ENCODE measurements at places on chromosomes 7 and 10.

DNA sequence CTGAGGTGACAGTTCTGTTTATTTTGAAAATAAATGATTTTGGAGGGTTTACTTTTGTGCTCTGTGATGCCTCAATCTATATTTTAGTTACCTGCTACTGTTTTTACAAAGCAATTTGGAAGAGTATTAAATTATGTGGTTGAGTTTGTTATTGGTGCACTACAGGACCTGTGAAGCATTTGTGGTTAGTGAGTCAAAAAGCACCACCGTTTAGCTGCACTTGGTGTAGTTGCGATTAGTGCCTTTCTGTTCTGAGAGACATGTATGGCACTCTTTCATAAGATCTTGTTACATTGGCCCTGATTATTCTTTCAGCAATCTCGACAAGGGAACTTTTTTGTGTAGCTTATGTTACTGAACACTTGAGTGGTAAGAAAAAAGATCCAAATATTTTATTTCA, 132.2 kb downstream of the BBS9 start:
- no peak for DNase-seq

- DNase-seq: no peak
Measured at GRCh38 chr7:36717586-36717985, 6.7 kb downstream of the AOAH start.

DNA sequence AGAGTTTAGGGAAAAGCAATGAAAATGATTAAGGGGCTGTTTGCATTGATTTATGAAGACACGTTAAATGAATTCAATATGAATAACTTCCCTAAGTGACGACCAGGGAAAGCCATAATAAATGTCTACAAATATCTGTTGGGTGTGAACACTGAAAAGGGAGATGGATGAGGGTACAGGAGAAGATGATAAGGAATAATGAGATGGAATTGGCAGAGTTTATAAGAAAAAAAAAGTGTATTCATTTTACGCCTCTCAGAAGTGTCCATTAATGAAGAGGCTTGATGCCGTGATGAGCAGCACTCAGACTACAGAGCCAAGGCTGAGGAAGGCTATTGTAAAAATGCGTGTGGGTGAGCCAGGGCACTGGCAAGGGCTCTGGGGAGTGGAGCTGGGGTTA, 346.7 kb upstream of the AKR1E2 start:
- no peak for DNase-seq

- DNase-seq: no peak
Measured at GRCh38 chr7:41700044-41700471, 2.8 kb downstream of the INHBA start.

DNA sequence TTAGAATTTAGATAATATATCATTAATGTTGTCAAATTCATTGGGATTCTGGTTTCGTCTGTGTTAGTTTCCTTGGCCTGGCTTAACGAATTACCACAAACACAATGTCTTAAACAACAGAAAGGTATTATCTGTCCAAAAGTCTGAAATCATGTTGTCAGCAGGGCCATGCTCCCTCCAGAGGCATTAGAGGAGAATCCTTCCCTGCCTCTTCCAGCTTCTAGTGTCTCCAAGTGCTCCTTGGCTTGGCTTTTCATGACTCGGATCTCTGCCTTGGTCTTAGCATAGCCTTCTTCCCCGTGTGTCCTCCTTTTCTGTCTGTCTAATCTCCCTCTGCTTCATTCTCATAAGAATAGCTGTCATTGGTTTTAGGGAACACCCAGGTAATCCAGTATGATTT, 482.5 kb downstream of the SEMA3D start:
- DNase-seq: no peak

- no peak for DNase-seq
Measured at GRCh38 chr10:11677480-11677879, 64.7 kb upstream of the ECHDC3 start.

- DNase-seq: no peak
Measured at GRCh38 chr10:24944512-24945255, 7.7 kb downstream of the PRTFDC1 start.

- peak; percentile 41 for DNase-seq
Measured at GRCh38 chr7:35003679-35004303, 33.5 kb downstream of the DPY19L1 start.

DNA sequence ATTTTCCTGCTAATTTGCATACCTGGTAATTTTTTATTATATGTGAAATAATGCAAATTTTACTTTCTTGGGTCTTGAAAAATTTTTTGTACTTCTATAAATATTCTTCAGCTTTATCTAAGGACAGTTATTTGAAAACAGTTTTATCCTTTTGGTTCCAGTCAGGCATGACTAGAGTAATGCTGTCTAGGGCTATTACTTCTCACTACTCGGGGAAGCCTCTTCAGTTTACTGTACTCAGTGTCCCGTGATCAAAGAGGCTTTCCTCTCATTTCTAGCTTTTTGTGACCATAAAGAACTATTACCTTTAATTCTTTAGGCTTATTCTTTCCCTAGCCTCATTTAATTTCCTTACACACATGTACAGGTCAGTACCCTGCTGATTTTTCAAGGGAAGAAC, 153.8 kb upstream of the HDAC9 start:
- no peak for DNase-seq

DNA sequence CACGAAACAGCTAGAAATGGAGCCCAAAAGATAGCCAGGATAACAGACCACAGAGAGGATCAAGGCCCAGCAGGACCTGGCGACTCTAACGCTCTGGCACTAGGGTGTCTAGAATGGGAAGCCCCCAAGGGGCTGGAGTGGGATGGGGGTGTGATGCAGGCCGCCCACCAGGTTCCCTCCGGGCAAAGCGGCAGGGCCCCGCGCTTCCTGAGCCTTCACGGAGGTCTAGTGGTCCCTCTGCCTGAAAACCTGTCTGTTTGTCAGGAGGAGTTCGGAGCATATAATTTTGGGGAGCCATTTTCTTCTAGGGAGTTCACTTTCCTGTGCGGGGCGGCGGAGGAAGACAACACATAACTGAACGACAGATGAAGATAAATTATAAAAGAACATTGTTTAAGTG, 48.2 kb upstream of the FXYD4 start:
- no peak for DNase-seq

- DNase-seq: no peak
Measured at GRCh38 chr10:66999762-67000545, 74.1 kb downstream of the LRRTM3 start.

DNA sequence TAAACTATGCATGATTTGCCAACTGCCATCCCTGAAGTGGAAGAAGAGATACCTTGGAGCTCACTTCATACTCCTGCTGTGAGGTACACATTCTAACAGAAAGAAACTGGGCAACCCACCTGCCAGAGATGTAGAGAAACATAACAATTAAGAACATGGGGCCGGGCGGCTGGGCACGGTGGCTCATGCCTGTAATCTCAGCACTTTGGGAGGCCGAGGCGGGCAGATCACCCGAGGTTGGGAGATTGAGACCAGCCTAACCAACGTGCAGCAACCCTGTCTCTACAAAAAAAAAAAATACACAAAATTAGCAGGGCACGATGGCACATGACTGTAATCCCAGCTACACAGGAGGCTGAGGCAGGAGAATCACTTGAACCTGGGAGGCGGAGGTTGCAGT, 402.6 kb upstream of the ANKRD30A start:
- no peak for DNase-seq

GRCh38 chr10:52106899-52107298, 207.2 kb upstream of the DKK1 start:
- DNase-seq: no peak

DNA sequence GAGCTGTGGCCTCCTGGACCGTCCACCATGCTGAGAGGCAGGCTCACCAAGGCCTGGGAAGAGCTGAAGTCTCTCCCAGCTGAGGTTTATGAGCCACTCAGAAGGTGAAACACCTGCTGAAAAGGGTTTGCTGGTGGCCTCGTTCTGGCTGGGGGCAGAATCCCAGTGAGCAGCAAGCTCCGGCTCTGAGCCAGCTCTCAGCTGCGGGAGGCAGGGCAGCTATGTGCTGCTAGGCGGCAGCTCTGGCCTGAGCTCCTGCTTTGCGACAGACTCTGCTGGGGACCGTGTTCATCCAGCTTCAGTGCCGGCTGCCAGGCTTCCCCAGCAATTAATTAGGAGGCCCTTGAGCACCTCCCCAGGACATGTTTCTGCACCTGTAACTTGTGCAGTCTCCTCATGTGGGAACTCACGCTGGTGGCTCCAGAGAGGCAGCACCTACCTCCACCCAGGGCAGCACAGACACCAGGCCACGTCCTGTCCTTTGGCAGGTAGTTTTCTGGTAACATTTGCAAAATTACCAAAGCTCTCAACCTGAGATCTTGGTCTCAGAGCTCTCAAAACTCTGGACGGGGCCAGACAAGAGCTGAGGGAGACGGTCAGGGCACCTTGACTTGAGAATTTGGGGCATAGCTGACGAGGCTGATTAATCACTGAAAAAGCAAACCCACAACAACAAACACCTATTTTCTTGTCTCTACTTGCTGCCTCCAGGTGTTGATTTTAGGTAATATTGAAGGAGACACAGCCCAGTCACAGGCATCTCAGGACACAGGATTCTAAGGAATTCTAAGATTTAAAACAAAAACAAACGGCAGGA, 185.0 kb downstream of the TCERG1L start:
- DNase-seq: no peak

- DNase-seq: no peak
Measured at GRCh38 chr7:93855797-93856196, 34.8 kb downstream of the TFPI2 start.

DNA sequence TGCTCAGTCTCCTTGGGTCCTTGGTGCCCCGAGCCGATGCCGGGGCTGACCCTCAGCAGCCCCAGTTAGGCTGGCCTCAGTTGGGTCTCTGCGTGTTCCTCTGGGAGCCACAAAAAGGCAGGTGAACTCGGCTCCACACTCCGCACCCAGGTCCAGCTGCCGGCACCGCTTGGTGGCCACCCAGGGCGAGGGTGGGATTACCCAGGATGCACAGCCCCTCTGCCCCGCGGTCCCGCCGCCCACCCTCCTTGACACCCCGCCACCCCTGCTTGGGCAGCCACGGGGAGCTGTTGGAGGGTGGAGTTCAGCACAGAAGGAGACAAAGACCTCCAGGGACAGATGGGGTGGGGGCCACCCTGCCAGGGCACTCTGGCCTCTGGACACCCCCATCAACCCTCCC, 17.7 kb downstream of the VENTX start:
- no peak for DNase-seq

GRCh38 chr10:102835007-102835482, 2.2 kb downstream of the CYP17A1 start:
- DNase-seq: peak; percentile 29

DNA sequence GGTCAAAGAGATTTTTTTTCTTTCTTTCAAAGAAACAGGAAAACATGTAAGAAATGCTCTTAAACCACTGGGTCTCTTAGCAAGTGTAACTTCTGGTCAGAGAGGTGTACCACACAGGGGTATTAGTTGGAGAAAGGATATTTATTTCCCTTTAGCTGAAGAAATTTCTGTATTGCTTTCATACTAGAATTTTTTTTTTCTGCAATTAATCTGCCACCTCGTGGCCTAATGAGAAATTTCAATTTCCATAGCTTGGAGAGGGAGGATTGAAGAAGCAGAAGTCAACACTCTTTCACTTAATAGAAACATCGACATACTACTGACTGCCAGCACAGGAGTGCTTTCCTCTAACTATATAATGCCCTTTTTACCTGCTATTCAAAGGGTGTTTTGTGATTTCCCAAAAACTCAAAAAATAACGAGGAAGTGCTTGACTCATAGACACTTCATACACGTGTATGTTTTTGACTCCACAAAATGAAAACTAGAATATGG, 177.6 kb upstream of the NAMPT start:
- DNase-seq: no peak

- DNase-seq: no peak
Measured at GRCh38 chr10:59934701-59935100, 28.3 kb upstream of the CCDC6 start.

- no peak for DNase-seq
Measured at GRCh38 chr7:87370660-87371180, 25.3 kb downstream of the CROT start.

- no peak for DNase-seq
Measured at GRCh38 chr7:102288285-102288930, 1.7 kb downstream of the SH2B2 start.

DNA sequence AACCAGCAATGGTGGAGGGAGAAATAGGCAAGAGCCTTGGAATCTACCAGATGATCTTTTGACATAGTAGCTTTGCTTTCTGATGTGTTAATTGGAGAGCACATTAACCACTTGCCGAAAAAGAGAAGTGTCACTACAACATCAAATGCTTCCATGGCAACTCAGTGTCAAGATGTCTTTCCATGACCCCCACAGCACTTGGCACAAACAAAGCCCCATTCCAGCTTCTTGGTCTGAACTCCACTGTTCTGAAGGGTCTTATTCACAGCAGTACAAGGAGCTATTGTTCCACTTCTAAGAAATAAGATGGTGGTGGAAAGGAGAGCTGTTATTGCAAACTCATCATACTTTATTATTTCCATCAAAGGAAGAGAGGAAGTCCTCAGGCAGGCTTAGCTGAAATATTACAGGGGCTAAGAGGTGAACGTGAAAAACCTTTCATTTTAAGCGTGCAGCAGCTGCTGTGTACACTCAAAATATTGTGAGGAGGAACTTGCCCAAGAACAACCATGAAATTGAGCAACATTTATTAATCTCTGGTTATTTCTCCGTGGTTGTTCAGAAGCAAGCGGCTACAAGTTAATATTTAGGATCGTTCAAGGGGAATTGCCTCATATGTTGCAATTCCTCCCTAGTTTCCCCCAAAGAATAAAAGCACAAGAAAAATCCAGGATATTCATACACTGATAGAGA, 354.8 kb upstream of the CELF2 start:
- DNase-seq: no peak

DNA sequence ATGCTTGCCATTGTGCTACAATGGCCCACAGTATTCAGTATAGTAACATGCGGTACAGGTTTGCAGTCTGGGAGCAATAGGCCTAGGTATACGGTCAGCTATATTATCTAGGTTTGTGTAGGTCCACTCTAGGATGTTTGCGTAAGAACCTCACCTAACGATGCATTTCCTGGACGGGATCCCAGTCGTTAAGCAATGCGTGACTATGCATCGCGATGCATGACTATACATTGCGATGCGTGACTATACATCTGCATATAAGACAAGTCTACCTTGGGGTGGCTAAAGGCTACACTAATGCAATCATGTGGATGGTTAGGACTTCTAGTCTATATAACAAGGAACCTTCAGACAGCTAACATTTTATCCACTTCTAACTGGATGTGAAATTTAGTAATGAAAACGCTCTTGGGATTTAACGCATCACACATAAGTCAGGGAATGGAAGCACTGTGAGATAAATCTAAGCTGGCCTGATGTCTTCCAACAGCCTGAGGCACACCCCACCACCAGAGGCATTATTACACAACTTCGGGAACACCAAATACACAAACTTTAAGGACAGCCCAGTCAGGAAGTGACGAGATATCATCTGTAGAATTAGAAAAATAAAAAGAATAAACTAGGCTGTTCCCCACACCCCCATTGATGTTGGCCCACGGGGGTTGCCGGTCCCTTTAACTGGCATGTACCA, 9.2 kb downstream of the GNA12 start:
- no peak for DNase-seq
